Body of pancreas (tissue), 4 donors: ENCODE measurements at places on chromosomes 1 and 21.

DNA sequence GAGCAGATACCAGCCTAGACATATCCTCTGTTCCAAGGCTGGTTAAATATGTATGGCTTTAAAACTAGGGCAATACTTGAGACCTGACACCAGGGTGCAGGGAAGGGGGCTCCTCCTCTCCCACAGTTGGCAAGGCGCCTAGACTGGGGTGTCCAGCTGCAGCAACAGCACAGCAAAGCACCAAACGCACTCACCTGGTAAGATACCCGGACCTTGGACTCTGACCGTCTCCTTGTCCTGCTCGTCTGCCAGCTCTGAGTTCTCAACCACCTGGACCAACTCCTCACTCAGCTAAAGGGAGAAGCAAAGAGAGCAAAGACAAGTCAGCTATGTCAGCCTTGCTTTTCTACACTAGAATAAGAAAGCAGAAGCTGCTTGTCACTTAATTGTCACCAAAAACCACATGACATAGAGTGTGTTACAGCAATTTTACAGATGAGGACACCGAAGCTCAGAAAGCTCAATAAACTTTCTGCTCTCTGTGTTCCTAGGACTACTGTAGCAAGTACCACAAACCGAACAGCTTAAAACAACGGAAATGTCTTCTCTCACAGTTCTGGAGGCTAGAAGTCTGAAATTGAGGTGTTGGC is 4.4 kb downstream of the PACC1 start:
- no peak for DNase-seq

- DNase-seq, result no peak
These were observed 653.8 kb downstream of the AJAP1 start for GRCh38 chr1:5308249-5308648.

- peak; percentile 28 for DNase-seq
These were observed 3.1 kb downstream of the ACTA1 start for GRCh38 chr1:229430761-229431283.

- peak; percentile 19 for DNase-seq
These were observed 18.3 kb upstream of the HDAC1 start for GRCh38 chr1:32273391-32274208.

DNA sequence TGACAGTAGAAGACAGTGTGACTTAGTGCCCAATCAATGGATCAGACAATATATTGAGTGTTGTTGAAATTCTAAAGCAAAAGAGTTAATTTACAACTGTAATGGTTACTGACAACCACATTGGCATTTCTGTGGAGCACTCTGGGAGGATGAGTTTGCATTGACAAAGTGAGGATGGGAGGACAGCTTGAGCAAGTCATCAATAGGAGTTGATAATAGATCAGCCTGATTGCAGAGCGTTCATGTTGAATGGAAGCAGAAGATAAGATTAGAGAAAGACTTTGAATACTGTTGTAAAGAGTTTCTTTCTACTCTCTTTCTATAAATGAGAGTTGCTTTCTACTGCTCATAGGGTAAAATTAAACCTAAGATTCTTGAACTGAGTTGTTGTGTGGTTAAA is 3.9 kb downstream of the EEIG2 start:
- DNase-seq, result no peak

DNA sequence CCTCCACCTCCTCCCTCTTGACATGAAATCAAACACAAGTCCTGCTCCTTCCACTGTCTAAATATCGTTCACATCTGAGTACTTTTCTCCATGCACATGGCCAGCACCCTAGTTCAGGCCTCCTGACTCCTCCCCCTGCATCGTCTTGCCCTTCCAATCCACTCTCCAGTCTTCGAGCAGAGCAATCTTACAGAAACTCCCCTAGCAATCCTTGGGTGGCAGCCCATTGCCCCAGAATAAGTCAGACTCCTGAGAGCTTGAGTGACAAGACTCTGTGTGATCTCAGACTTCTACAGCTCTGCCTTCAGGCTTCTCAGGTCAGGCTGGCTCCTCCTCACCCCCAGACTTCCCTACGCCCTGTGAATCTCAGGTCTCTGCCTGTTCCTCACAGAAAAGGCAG is 5.5 kb downstream of the SH2D2A start:
- no peak for DNase-seq

- DNase-seq, result no peak
These were observed 37.8 kb upstream of the COL11A1 start for GRCh38 chr1:103146166-103146565.

GRCh38 chr1:159185121-159185520 is 13.7 kb downstream of the CADM3 start:
- no peak for DNase-seq
